Lung (tissue), 17 donors: ENCODE measurements at places on chromosomes 3 and 15.
A peak's percentile ranks its signal among the peaks of the same experiment; 100 is the strongest.

DNA sequence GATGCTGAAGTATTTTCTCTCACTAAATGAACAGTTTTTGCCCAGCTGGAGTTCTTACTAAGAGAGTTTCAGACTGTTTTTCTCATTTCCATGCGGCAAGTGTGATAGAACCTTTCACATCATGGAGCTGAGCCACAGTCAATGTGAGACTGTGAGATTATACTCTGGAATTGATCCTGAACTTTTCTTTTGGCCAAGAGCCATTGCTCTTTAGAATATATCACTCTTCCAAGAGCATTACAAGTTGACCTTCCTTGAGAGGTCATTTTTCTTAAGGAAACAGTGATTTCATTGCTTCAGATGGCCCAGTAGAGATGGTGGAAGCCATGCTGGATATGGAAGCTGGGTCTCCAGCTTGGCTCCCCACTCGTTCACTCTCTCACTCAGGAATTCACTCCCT, 212.9 kb upstream of the UMPS start:
- peak; percentile 20 for DNase-seq

- DNase-seq = no peak
Observed at GRCh38 chr3:180530276-180530675, 71.7 kb upstream of the TTC14 start.

- DNase-seq = no peak
Observed at GRCh38 chr3:159941038-159942000, 47.3 kb upstream of the IL12A start.

- DNase-seq = peak; percentile 79
Observed at GRCh38 chr3:25783661-25784512, 644 bp upstream of the NGLY1 start.

DNA sequence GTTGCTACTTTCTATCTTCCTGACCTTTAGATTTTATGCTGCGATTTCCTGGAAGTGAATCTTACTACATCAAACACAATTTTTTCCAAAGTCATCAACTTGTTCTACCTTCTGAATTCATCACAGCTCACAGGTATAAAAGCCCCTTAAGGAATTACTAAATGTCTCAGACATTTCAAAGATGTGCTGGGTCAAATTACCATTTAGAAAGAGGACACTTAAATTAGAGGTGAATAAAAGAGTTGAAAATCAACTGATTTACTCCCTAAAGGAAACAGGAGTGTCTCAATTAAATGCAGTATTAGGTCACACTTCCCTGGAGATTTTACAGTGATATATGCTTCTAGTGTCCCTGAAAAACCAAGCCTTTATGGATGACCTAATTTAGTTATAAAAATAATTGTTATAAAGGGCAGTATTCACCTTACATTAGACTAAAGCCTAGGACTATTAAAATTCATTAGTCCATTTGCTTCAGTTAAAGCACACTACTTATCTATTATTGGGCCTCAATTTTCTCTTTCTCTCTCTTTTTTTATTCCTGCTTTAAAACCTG, 128.8 kb downstream of the GMNC start:
- no peak for DNase-seq

DNA sequence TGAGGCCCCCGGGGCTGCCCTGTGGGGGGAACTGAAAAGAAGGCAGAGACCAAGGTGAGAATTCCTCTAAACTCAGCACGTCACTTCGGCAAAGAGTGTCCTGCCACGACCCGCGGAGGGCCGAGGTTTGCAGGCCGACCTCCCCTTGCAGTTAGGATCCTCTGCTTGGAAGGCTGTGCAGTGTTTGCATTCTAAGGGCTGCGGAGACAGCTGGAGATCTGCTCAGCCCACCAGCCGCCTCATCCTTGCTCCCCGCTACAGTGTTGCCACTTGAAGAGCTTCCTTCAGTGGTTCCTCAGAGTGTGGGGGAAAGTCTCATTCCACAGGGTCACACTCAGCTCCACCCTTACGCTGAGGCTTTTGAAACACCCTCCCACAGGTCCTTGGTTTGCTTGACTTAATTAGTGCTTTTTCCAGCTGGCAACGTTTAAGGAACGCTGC, 10.8 kb downstream of the SLC51A start:
- no peak for DNase-seq

DNA sequence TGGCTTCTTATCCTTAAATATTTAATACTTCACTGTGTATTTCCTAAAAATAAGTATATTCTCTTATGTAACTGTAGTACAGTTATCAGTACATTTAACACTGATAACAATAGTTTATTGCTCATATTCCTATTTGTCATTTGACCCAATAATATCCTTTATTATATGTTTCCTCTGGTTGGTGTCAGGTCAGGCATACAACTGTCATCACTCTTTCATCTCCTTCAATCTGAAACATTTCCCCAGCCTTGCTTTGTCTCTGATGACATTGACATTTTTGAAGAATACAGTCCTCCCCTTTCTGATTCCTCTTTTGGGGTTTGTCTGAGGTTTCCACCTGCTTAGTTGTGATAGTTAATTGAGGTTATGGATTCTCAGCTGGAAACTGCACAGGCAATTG, 27.8 kb downstream of the PLEKHO2 start:
- no peak for DNase-seq

GRCh38 chr15:67917636-67918035, 77.8 kb upstream of the RNU6-1 start:
- DNase-seq = no peak

- DNase-seq = no peak
Observed at GRCh38 chr3:149673393-149673792, 15.6 kb upstream of the WWTR1 start.
